ENCODE measurements at places on chromosomes 16 and 17. TPM values are rescaled to one million over a fixed set of nuclear protein-coding genes. Genes with fewer than 3 reads are reported as not detected.

TUBG2 gene
- 2.7 TPM for total RNA-seq

ABCA10 gene
- total RNA-seq: 0.76 TPM

MT1G gene
- total RNA-seq: not detected

OR1E2 gene
- not detected for total RNA-seq

KRTAP4-5 gene
- total RNA-seq: not detected

TBC1D3K gene
- not detected for total RNA-seq

ODF4 gene
- not detected for total RNA-seq

KRTAP4-4 gene
- not detected for total RNA-seq

VAT1L gene
- total RNA-seq: 0.13 TPM

CES5A gene
- not detected for total RNA-seq

SOX9 gene
- not detected for total RNA-seq
